ENCODE measurements at places on chromosomes 1 and 21.

GRCh38 chr1:69129538-69129937 lies 438.2 kb upstream of the LRRC7 start:
- no peak for DNase-seq

DNA sequence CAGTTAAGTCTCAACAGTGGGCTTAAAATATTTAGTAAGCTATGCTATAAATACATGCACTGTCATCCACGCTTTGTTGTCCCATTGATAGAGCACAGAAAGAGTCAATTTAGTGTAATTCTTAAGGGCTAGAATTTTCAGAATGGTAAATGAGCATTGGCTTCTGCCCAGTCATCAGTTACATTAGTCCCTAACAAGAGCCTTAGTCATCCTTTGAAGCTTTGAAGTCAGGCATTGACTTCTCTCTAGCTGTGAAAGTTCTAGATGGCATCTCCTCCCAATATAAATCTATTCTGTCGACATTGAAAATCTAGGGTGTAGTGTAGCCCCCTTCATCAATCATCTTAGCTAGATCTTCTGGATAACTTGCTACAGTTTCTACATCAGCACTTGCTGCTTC lies 12.0 kb upstream of the LPGAT1 start:
- DNase-seq, result no peak

DNA sequence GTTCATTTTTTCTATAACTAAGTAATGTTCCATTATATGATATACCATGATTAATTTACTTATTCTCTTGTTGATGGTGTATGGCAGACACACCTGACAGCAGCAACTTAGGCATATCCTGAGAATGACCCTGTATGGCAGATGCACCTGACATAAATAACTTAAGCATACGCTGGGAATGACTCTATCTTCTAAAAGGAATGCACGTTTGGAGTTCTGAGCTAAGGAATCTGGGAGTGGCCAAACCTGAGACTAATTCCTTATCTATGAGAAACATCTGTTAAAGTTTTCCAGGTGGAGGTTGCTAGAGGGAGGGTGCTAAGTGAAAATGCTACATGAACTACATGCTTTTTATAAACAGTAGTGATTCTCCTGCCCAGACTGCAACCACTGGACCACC lies 96.7 kb upstream of the RGS18 start:
- no peak for DNase-seq

DNA sequence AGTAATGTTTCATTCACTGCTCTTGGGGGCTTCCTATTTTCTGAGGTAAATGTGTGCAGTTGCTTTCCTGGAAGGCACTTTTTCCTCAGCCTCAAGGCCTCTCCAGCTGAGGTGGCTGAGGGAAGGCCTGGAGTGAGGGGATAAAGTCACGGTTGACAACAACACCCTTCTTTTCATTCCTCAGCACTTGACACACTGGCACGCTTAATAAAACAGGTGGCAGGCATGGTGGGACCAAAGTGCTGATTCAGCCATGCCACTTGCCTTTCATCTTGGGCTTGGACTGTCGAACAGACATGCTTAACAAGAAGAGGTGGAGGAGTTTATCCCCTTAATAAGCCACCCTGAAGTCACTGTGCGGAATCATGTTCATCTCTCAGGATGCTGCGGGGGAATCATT lies 23.6 kb upstream of the GRHL3 start:
- DNase-seq, result no peak

GRCh38 chr1:157090771-157091170 lies 8.8 kb downstream of the ETV3L start:
- no peak for DNase-seq

- no peak for DNase-seq
Measured at GRCh38 chr21:40850071-40850470, 3.1 kb upstream of the DSCAM start.

DNA sequence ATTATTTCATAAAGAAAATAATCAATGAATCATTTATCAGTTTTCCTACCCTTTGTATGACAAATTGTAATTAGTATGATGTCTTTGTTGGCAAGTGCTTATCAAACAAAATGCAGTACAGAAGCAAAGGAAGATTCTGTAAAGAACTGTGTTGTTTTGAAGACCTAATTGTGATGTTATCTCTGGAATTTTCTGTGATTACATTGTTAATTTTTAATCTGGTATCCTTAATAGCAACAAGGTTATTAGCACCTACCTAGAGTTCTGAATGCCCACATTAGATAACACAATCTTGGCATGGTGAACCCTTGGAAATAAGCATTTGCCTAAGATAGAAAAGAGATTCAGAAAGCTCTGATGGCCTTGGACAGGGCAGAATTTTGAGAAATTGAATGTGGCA lies 274.1 kb upstream of the ST6GALNAC5 start:
- no peak for DNase-seq

DNA sequence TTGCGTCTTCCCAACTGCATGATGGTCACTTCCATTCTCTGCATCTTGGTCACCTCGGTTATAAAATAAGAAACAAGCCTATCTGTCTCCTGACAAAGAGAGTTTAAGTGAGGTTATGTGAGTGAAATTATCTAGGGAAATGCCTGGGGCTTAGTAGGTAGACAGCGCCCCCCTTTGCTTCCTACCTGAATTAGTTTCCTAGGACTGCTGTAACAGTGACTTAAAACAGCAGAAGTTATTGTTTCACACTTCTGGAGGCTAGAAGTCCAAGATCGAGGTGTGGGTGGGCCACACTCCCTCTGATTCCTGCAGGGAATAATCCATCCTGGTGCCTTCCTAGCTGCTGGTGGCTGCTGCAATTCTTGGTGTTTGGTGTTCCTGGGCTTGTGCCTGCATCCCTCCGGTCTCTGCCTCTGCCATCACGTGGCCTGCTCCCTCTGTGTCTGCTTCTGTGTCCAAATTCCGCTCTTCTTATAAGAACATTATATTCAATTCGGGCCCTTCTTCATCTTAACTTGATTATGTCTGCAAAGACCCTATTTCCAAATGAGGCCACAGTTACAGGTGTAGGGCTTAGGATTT lies 92.6 kb downstream of the IGSF21 start:
- no peak for DNase-seq
